ENCODE measurements at places on chromosomes 2 and 18. TPM values are rescaled to one million over a fixed set of nuclear protein-coding genes. Genes with fewer than 3 reads are reported as not detected.

ANO7 gene
- total RNA-seq: 1.3 TPM

CHRNG gene
- total RNA-seq: not detected

DNA sequence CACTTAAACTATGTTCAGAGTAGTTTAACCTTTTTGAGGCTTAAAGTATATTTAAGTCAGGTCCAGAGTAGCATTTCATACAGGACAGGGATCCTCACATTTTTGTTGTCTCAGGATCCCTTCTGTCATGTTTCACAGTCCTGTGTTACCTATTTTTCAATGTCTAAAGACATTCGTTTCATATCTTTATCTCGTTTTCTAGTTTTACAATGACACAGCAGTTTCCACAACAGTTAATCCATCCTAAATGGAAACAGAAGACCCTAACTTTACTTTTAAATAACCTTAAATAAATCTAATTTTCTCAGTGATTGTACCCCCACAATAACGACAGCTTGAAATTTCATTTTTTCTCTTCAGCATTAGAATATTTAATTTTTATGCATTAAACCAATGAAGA, 17.3 kb upstream of the SCN9A start:
- no peak for DNase-seq

DNA sequence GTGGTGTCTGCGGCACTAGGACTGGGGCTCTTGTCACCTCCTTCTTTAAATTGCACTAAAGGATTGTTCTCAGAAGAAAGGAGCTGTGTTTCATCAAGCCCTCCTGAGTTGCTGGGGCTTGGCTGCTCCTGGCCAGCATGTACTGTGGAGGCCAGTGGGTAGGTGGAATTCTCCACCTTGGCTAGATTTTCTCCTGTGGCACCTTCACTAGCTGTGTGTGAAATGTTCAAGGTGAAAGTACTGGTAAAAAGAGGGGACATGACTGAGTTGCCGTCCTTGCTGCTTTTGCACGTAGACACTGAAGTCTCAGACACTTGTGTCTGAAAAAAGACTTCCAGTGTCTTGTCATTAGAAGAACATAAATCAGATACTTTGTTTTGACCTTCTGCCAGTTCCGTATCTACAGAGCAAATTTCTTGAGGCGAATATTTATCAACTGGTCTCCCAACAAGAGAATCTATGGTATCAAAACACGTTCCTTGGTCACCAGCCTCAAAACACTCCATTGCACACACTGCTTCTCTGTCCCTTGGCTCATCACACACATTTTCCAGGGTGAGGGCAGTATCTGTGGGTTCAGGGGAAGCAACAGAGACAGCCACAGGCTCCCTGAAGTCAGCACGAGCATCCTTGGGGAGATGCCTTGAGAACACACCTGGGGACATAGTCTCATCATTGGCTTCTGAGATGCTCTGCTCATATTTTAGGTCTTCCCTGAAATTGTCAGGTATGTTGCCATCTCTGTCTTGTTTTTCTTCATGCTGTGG, 91.4 kb downstream of the ALPK2 start:
- no peak for DNase-seq

GRCh38 chr2:232698556-232699091, 1.5 kb downstream of the GIGYF2 start:
- no peak for DNase-seq

DNA sequence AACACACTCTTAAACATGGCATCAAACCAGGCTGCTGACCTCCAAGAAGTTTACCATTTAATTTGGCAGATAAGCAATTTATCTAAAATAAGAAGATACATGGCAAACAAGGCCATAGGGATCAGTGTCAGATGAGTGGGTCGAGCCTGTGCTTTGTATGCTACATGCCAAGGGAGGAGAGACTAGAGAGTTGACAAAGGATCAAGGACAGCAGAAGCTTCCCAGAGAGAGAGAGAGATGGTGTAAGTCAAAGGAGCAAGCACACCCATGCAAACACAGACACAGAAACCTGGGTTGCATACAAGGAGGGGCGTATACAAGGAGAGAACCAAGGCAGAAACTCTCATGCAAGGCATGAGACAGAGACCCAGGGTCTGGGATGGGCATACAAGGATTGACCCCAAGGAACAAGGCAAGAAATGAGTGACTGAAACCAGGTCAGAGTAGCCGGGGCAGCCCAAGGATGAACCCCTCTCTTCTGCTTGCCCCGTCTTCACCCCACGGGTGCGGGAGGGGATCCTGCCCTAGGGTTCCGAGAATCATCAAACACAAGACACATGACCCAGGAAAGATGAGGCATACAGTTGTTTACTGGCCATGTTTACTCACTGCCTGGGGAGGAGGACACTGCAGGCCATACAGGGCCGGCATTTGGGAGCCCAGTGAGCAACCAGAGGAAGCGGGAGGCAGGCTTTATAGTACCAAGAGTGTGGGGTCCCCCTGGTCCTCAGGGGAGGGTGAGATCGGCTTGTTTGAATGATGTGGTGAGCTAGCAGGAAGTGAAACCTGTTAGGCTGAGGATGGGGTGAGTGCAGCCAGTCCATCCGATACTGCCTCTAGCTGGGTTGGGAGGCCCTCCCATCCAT, 529.2 kb upstream of the ID2 start:
- no peak for DNase-seq

ITPRIPL1 gene
- 5.5 TPM for total RNA-seq

GRCh38 chr18:57802213-57803102, 657 bp downstream of the ATP8B1 start:
- no peak for DNase-seq

GRHL1 gene
- total RNA-seq: 4.6 TPM

GRCh38 chr2:78465707-78466106, 559.8 kb upstream of the REG3G start:
- DNase-seq: no peak

- peak; percentile 79 for DNase-seq
Observed at GRCh38 chr2:239268082-239268481, 132.7 kb downstream of the HDAC4 start.

DNA sequence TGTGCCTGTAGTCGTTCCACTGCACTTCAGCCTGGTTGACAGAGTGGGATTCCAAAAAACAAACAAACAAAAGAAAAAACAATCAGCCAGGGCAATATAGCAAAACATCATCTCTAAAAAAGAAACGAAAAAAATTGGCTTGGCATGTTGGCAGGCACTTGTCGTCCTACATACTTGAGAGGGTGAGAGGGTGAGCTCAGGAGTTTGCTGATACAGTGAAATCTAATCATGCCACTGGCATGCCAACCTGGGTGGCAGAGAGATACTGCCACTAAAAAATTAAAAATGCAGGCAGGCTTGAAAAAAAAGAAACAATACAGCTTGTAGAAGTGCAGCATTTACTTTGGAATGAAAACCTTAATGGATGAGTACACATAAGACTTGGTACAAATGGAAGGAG, 282.9 kb upstream of the RGPD4 start:
- no peak for DNase-seq

DNA sequence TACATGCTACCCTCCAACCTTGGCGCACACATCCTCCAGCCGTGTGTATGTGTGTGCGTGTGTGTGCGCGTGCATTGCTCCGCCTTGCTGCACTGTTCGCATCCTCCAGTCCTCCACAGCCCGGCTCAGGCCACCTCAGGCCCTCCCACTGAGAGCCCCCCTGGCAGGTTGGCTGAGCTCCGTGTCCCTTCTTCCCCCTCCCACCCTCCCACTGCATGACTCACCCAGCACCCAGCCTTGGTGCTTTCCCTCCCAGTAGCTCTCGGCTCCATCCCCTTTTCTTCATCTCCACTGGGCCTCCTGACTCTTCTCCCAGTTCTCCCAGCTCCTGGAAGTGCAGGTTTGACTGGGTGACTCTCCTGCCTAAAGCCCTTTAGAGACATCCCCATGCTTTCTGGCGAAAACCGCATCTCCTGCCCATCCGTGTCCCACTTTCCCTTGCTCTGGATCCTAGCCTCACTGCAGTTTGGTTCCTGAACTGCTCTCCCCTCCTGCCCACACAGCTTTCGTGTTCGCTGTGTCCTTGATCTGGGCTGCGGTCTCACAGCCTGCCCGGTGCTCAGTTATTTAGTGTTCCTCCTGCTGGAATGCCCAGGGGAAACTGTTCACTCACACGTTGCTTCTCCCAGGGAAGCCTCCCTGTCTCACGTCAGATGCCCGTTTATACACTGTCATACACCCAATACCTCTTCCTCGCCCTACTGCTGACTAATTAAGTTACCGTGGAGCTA, 4.9 kb downstream of the TMEM177 start:
- DNase-seq: no peak

DNA sequence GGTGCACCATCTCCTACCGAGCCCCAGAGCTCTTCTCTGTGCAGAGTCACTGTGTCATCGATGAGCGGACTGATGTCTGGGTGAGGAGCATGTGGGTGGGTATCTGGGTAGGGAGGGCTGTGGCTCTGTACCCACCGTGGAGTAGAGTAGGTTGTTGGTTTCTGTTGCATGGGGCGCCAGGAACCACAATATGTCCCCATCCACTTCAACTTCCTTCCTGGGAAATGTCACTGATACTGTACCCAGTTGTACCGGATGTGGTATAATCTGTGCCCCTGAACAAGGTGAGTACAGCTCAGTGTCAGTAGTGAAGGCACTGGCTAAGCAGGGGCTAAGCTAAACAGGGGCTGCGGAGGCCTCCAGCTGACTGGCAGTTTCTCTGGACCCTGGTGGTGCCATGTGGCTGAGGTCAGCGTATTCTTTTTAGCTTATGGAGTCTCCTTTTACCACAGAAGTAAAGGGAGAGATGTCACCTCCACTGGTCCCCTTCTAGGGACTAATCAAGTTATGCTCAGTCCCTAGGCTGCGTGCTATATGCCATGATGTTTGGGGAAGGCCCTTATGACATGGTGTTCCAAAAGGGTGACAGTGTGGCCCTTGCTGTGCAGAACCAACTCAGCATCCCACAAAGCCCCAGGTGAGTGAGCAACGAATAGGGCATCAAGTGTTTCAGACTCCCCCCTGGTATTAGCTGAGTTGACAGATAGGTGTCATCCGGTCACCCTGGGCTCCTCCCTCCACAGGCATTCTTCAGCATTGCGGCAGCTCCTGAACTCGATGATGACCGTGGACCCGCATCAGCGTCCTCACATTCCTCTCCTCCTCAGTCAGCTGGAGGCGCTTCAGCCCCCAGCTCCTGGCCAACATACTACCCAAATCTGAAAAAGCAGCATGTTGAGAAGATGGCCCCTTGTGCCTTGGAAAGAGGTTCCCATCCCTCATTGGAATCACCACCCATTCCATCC, 2.7 kb downstream of the STK16 start:
- no peak for DNase-seq

DNA sequence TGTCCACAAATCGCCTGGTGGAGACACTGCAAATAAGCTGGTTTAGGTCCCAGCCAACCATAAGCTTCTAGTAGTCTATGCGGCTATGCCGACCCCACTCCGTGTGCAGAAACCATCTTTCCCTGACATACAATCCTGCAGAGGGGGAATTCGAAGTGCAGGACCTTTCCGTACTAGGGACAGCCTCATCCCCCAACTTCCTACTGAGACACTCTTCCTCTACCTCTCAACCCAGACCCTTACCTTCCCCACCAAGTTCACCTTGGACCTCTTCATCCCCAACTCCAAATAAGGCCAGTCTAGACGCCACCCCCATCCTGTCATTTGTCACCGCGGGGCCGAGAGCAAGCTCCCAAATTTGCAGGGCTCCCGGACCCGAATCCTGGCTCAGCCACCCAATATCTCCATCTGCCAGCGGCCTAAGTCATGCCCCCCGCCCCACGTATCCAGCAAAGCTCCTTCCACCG, 496 bp downstream of the SUCLG1 start:
- peak; percentile 36 for DNase-seq

DNA sequence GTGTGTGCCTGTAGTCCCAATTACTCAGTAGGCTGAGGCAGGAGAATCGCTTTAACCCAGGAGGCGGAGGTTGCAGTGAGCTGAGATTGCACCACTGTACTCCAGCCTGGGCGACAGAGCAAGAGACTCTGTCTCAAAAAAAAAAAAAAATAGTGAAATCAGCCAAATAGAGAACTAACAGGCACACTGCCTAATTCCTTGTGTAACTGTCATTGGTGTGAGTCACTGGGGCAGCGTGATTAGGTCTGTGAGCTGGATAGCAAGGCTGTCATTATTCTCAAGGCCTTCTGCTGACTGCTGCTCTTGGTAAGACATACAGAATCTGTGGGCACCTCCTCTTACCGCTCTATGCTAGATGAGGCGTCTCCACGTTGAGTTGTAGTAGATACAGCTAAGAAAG, 270.3 kb downstream of the NEDD4L start:
- no peak for DNase-seq

GRCh38 chr2:163607630-163608029, 128.2 kb downstream of the FIGN start:
- DNase-seq: no peak

GRCh38 chr2:156320486-156321098, 11.9 kb downstream of the NR4A2 start:
- peak; percentile 80 for DNase-seq

DNA sequence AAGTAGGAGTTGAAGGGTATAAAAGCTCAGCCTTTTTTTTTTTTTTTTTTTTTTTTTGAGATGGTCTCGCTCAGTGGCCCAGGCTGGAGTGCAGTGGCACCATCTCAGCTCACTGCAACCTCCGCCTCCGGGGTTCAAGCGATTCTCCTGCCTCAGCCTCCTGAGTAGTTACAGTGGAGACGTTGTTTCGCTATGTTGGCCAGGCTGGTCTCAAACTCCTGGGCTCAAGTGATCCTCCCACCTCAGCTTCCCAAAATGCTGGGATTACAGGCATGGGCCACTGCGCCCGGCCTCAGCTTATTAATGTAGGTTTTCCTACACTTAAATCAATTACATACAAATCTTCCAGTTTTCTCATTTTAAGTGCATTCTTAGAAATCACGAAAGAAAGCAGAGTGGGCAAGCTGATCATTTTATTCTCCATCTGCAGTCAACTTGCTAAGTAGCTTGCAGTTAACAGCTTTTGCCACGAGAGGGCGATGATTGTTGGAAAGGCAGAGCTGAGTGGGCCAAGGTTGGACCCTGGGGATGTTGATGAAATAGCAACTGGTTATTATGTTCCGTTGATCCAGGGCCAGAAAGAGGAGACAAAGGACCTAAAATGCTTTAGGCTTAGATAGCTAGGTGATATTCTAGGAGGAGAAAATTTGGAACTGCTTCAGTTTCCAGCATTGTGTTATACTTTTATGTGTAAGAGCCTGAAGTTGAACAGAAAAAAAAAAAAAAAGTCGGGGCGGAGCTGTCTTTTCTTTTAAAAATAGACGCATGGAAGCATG, 234.4 kb upstream of the EPAS1 start:
- DNase-seq: no peak

C1QL2 gene
- total RNA-seq: not detected

DNA sequence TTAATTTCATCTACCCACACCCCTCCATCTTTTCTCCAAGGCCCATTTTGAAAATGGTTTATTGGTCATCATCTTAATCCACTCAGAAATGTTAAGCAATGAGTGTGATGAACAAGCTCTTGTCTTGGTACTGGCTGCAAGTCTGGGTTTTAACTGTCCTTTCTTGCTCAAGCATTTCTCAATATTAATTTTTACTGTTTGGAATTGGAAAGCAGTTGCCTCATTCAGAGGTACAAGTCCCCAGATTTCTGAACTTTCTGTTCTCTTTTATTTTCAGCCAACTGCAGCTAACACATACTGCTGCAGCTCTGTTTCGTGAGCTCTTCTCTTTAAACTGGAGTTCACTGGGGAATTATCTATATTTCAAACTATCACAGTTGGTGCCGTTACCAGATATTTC, 99.4 kb upstream of the TEX51 start:
- DNase-seq: no peak

PCARE gene
- 0.43 TPM for total RNA-seq

All from upper lobe of left lung (tissue), 6 donors.